ENCODE measurements at places on chromosomes 2 and 18. TPM values are rescaled to one million over a fixed set of nuclear protein-coding genes. Genes with fewer than 3 reads are reported as not detected.

- no peaks in the 10 kb centered on the region for H3K27me3 ChIP-seq
- H3K4me3 ChIP-seq, result no peak overlapping the region
- no peak overlapping the region for H3K27ac ChIP-seq
- H3K36me3 ChIP-seq, result no peaks in the 10 kb centered on the region
- H3K4me1 ChIP-seq, result no peaks in the 10 kb centered on the region
These were observed 43.3 kb upstream of the SETBP1 start for GRCh38 chr18:44637210-44638033.

- DNase-seq, result no peak
- H3K4me1 ChIP-seq, result no peaks in the 10 kb centered on the region
- no peaks in the 10 kb centered on the region for H3K36me3 ChIP-seq
- H3K27ac ChIP-seq, result no peak overlapping the region
- no peaks in the 10 kb centered on the region for H3K27me3 ChIP-seq
- no peak overlapping the region for H3K4me3 ChIP-seq
These were observed 289.4 kb downstream of the KCNS3 start for GRCh38 chr2:18167871-18168270.

DNA sequence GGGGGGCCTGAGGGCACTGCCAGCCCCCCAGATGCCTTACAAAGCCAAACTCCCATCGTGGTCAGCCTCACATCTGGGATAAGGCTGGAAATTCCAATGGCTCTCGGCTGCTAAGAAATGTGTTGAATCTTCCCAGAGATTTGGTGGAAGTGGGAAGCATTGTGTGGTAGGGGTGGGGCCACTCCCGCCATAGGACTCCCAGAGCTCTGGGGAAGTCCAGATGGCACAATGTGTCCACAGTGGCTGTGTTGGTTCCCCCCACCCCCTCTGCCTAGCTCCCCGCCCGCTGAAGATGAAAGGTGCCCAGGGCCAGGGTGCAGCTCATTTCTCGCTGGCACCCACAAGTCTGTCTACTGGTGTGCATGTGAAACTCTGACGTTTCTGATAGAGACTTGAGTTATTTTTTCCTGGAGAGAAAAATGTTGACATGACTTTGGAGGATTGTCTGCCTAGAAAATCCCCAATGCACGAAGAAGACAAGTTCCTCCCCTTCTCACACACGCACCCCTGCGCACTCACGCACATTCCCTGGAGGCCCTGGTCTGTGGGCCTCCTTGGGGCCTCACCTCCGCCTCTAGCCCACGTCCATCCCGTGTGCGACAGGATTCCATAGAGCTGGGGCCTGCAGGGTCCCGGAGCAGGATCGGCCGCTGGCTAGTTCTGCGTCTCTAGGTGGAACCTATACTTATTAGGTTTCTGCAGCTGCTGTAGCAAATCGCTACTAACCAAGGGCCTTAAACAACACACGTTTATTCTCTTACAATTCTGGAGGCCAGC lies 199.1 kb downstream of the ZFP36L2 start:
- peaks cover 35% of the 10 kb centered on the region for H3K4me1 ChIP-seq
- no peak for DNase-seq
- no peaks in the 10 kb centered on the region for H3K36me3 ChIP-seq
- H3K27me3 ChIP-seq, result no peaks in the 10 kb centered on the region
- no peak overlapping the region for H3K4me3 ChIP-seq
- peak overlapping the region; percentile 10 for H3K27ac ChIP-seq

DNA sequence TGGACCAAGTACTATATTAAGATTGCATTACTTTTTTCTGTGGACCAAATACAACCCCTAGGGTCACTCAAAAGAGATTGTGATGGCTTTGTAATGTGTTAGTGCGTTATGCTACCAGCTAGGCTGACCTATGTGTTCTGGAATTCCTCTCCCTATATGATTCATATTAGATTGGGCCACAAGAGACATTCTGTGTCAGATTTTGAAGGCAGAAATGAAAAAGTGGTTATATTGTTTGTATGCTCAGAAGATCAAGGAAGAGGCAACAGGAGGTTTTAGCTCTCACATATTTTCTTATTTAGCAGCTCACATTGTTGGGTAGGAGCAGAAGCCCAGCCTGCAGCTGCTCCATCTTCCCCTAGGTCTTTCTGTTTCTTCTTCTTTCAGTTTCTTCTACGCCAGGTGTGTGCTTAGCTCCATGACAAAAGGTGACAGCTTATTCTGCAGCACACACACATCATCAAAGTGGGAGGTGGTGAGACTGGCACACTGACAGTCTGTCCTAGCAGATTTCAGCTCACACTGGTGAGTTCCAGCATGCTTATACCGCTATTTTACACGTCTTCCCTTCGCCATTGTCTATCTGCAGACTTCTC lies 156.8 kb upstream of the UBE2E3 start:
- no peaks in the 10 kb centered on the region for H3K27me3 ChIP-seq
- H3K27ac ChIP-seq, result no peak overlapping the region
- no peaks in the 10 kb centered on the region for H3K36me3 ChIP-seq
- no peak overlapping the region for H3K4me3 ChIP-seq
- no peak for DNase-seq

- no peak overlapping the region for H3K4me3 ChIP-seq
- H3K4me1 ChIP-seq, result peaks cover 4% of the 10 kb centered on the region
- H3K36me3 ChIP-seq, result no peaks in the 10 kb centered on the region
- no peak for DNase-seq
These were observed 125.7 kb upstream of the CCDC195 start for GRCh38 chr2:224841910-224842309.

GRCh38 chr2:39142904-39143605 lies 22.2 kb upstream of the SOS1 start:
- no peak for DNase-seq
- H3K27ac ChIP-seq, result no peak overlapping the region
- H3K27me3 ChIP-seq, result no peaks in the 10 kb centered on the region
- H3K36me3 ChIP-seq, result no peaks in the 10 kb centered on the region
- peaks cover 11% of the 10 kb centered on the region for H3K4me1 ChIP-seq
- no peak overlapping the region for H3K4me3 ChIP-seq

DNA sequence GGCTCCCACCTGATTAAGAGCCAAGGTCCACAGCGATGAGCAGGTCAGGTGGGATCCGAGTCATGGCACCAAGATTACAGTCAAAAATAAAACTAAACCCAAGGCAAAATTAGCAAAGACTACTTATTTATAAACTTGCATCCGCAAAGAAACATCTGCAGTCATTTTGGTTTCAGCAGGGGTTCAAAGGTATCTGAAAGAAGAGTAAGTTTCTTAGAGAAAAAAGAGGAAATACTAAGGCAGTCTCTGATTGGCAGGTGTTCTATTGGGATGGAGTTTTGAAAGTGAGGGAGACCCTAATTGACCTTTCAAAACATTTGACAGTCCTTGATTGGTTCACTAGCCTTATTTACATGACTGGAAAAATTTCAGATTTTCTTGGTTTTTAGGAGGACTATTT lies 11.0 kb upstream of the PLB1 start:
- H3K4me1 ChIP-seq, result no peaks in the 10 kb centered on the region
- no peak overlapping the region for H3K4me3 ChIP-seq
- H3K36me3 ChIP-seq, result no peaks in the 10 kb centered on the region
- H3K27ac ChIP-seq, result no peak overlapping the region

GRCh38 chr2:154161286-154161685 lies 289.6 kb downstream of the GALNT13 start:
- H3K27ac ChIP-seq, result no peak overlapping the region
- H3K4me1 ChIP-seq, result no peaks in the 10 kb centered on the region
- no peaks in the 10 kb centered on the region for H3K36me3 ChIP-seq
- no peak for DNase-seq
- H3K4me3 ChIP-seq, result no peak overlapping the region

Gene HEATR5B
- 22.7 TPM for total RNA-seq

DNA sequence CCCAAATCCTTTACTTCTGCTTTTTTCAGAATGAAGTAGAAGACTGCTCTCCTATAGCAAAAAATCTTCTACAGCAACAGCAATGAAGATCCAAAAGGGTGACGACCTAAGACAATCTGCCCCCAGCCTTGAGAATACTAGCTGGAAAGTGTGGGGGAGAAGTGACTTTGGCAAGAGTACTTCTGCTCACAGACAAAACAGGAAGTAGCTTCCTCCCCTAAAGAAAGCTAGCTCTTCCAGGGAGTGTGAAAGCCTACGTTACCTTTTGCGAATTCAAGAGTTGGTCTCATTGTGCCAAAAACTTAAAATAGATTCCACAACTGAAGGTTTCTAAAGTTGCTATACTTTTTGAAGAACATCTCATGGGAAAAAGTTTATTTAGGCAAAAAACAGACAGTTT lies 1069.2 kb upstream of the CHAC2 start:
- no peak overlapping the region for H3K27ac ChIP-seq
- H3K4me1 ChIP-seq, result no peaks in the 10 kb centered on the region
- DNase-seq, result no peak
- no peaks in the 10 kb centered on the region for H3K36me3 ChIP-seq

Gene COL4A4
- total RNA-seq, result 11.4 TPM

Gene MSGN1
- total RNA-seq, result not detected

GRCh38 chr2:44246436-44246835 lies 28.8 kb upstream of the SLC3A1 start:
- no peak overlapping the region for H3K27ac ChIP-seq
- no peaks in the 10 kb centered on the region for H3K27me3 ChIP-seq

DNA sequence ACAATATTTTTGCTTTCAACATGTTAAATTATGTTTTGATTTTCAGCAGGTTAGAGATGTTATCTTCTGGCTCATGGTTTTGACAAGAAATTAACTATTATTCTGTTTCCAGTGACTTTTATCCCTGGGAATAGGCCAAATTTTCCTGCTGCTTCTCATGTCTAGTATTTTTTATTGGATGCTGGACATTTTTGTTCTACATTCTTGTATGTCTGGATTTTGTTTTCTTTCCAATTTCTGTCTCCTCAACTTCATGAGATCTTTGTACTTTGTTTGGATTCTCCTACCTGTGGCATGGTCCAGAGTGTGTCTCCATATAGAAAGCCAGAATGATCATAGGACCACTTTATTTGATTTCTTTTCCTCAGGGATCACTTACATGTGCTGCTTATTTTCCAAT lies 33.1 kb upstream of the MYO1B start:
- H3K27me3 ChIP-seq, result no peaks in the 10 kb centered on the region
- DNase-seq, result no peak
- H3K36me3 ChIP-seq, result no peaks in the 10 kb centered on the region

DNA sequence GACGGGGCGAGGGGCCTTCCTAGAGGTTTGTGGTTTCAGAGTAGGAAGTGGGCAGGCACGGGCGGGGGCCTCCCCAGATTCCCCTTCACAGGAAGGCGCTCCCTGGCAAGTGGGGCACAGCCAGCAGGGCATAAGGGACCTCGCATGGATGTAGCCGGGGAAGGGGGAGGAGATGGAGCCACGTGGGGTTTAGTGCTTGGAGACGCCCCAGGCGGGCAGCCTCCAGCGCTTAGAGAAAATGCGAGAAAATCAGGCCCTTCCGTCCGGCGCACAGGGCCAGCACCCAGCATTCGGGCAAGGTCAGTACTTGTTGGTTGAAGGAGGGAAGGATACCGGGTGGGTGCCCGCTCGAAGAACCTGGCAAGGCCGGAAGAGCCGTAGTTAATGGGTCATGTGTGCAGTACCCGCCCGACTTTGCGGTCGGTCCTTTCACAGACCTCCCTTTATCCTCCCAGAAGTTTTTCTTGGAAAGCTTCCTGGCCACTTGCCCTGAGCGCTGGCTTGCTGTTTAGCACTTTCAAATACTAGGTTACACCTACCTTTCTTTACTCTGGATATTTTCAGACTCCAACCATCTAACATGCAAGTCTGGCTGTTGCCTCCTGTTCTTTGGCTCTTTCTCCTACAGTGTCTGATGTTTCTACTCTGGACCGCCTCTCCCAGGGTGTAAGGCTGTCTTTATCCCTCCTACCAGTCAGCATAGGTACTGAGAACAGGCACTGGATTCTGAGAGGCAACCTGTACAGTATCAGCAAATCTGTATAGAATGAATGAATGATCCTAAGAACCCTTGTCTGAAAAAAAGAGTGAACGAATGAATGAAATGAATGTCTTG lies 78.1 kb downstream of the CIB4 start:
- peak overlapping the region; percentile 14 for H3K4me3 ChIP-seq
- peaks cover 10% of the 10 kb centered on the region for H3K4me1 ChIP-seq
- peaks cover 98% of the 10 kb centered on the region for H3K27me3 ChIP-seq
- DNase-seq, result peak; percentile 18
- H3K27ac ChIP-seq, result no peak overlapping the region

GRCh38 chr2:136381722-136382633 lies 264.0 kb upstream of the CXCR4 start:
- no peaks in the 10 kb centered on the region for H3K27me3 ChIP-seq
- no peak overlapping the region for H3K4me3 ChIP-seq
- DNase-seq, result no peak
- H3K4me1 ChIP-seq, result peaks cover 14% of the 10 kb centered on the region
- H3K27ac ChIP-seq, result no peak overlapping the region

DNA sequence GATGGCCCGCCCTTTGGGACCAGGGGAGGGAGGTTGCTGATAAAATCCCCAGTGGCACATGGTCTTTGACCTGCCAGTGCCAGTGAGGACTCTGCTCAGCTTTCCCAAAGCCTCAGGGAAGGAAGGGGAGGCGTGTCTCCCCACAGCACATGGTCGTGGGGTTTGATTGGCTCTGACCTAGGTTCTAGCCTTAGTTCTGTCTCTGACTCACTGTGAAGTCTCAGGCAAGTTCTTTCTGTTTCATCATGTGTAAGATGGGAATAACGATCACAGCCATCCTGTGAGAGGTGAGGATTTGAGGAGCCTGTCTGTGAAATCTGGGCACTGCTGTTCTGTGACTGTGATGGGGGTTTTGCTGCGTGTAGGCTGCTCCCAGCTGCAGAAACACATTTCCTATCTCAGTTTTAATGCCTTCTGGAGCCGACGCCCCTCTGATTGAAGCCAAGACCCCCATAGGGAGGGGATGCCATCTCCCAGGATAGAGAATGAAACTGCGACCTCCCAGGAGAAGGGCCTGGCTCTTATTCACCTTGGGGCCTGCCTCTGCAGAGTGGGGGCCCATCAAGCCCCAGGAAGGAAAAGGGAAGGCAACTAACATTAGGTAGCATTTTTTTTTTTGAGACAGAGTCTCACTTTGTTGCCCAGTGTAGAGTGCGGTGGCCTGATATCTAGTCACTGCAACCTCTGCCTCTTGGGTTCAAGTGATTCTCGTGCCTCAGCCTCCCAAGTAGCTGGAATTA lies 84.0 kb downstream of the DDX1 start:
- H3K4me1 ChIP-seq, result no peaks in the 10 kb centered on the region
- H3K4me3 ChIP-seq, result no peak overlapping the region
- no peak for DNase-seq

GRCh38 chr2:32932825-32933755 lies 13.7 kb upstream of the LTBP1 start:
- H3K4me3 ChIP-seq, result no peak overlapping the region
- no peaks in the 10 kb centered on the region for H3K27me3 ChIP-seq
- no peak for DNase-seq
- H3K36me3 ChIP-seq, result no peaks in the 10 kb centered on the region
- H3K4me1 ChIP-seq, result peaks cover 3% of the 10 kb centered on the region
- H3K27ac ChIP-seq, result no peak overlapping the region

Gene AP1S3
- 0.54 TPM for total RNA-seq

- no peak for DNase-seq
- no peak overlapping the region for H3K4me3 ChIP-seq
- no peak overlapping the region for H3K27ac ChIP-seq
- H3K36me3 ChIP-seq, result no peaks in the 10 kb centered on the region
- no peaks in the 10 kb centered on the region for H3K4me1 ChIP-seq
- no peaks in the 10 kb centered on the region for H3K27me3 ChIP-seq
These were observed 103.8 kb downstream of the GAREM1 start for GRCh38 chr18:32366586-32367538.

- no peak overlapping the region for H3K27ac ChIP-seq
- H3K4me1 ChIP-seq, result peaks cover 13% of the 10 kb centered on the region
- H3K36me3 ChIP-seq, result no peaks in the 10 kb centered on the region
- H3K27me3 ChIP-seq, result peaks cover 22% of the 10 kb centered on the region
- H3K4me3 ChIP-seq, result peak overlapping the region; percentile 50
- DNase-seq, result no peak
These were observed 839 bp upstream of the GPR148 start for GRCh38 chr2:130728007-130728454.

Gene PPP1R1C
- total RNA-seq, result 36.6 TPM

Data from heart right ventricle (tissue), 16 donors.